ENCODE measurements at places on chromosomes 2 and 18.

- no peak for DNase-seq
Observed at GRCh38 chr2:152609154-152609553, 108.1 kb downstream of the PRPF40A start.

DNA sequence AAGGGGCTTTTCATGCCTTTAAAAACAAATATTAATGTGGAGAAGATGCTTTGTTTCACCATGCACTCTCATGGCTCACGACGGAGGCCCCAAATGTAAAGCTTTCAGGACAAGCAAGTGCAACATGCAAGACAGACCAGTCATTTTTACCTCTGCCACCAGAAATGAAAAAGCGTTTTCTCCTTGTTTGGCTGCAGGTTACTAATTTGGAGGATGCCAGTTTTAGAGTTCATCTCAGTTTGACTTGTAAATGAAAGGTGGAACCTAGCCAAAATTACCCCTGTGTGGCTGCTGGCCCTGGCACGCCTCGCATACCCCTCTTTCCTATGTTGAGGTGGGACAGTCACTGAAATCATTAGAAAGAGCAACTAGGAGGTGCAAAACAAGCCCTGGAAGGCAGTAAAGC is 138.6 kb downstream of the BCL2 start:
- no peak for DNase-seq

DNA sequence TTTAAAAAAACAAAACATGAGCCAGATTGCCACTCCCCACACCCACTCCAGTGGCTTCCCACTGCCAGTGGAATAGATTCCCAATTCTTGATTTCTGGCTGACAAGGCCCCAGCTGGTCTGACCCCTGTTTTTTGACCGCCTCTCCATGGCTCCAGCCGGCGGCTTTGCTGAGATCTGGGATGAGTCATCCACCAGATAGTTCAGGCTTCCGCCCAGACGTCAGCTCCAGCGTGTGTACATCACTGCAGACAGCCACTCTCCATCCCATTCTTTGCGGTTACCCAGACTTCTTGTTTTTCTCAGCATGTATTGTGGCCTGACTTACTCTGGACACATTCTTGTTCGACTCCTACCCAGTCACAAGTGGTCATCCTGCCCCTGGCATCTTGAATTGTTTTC is 227.9 kb downstream of the GBX2 start:
- DNase-seq: no peak

DNA sequence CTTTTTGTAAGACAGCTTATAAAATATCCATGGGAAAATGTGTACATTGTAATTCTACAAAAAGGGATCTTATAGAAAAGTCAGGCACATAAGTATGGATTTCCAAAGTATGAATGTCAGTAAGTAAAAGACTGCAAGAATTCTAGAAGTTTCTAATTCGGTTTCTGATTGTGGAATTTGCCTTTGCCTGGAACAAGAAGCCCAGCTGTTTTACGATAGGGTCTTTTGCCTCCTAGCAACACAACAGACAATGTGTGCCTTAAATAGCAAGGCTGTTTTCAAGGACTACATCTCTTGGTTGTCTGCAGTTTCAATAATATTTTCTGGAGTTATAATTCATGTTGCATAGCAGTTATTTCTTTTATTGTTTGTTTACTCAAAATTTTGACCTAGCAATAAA is 312.9 kb downstream of the MTX2 start:
- DNase-seq: no peak

GRCh38 chr2:174833737-174834136 is 69.5 kb upstream of the CHRNA1 start:
- DNase-seq: no peak

- no peak for DNase-seq
Observed at GRCh38 chr2:222303045-222303827, 4.4 kb upstream of the PAX3 start.

- no peak for DNase-seq
Observed at GRCh38 chr2:174477759-174478158, 9.1 kb downstream of the GPR155 start.

DNA sequence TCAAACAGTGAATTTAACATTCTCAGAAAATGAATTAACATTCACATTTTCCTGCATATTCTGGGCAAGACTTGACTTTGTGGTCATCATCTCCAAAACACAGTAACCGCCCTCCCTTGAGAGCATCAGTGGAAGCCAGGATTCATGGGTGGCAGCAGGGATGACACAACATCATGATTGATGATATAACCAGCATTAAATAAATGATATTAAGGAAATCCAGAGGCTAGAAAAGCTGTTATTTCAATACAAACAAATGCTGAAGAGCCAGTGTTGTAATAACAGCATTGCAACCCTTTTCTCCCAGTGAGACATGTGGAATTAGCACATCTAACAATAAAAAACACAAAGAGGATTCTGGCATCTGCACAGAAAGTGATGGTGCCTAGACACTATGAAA is 41.1 kb downstream of the CDC42EP3 start:
- DNase-seq: no peak

DNA sequence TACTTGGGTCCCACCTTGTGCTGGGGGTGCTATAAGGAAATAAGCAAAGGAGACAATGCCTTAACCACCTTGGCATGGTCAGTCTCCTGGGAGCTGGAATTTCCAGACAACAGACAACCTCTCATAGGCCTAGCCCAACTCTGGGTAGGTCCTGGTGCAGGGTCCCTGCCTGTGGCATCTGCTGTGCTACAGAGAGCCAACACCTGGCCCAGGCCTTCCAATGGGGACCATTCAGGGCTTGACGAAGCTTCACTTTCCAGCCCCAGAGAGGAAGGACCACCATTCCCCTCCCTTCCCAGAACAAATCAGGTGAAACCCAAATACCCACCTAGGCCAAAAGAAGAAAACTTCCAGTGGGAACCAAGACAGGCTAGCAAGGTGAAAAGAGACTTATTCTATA is 82.8 kb downstream of the SMAD7 start:
- no peak for DNase-seq

DNA sequence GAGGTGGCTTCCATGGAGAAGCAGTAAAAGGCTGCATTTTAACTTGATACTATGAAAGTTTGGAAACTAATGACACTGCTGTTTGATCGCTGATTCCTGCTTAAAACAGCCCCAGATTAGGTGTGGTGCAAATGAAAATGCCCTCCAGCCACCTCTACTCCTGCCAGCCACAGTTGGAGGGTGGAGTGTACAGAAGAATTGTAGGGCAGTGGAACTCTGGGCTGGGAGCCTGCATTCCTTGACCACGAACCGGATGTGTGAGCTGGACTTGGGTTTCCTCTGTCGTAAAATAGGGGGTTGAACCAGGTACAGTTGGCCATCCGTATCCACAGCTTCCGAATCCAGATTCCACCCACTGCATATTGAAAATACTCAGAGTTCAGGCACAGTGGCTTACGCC is 84.6 kb upstream of the RFX8 start:
- no peak for DNase-seq

DNA sequence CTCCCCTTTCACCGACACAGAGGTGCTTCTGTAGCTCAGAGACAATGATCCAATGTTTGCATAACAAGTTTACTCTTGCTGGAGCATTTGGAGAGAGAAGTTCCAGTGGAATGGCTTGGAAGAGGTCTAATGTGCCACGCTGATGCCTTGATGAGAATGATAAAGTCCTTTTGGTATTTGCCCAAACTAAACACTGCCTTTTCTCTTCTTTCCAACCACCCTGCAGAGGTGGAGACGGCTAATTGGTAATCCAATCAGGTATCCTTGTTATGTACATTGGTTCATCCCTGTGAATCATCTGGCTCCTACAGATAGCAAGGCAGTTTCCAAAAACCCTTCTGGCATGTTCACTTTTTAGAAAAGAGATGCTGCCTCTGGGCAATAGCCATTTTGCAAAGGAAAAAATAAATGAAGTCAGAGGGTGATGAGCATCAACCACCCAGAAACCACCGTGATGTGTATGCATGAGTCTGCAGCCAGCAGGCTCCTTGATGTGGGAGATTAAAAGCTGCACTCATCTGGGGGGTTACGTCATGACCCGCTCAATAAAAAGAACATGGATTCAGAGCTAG is 40.6 kb downstream of the KIAA2012 start:
- DNase-seq: no peak

DNA sequence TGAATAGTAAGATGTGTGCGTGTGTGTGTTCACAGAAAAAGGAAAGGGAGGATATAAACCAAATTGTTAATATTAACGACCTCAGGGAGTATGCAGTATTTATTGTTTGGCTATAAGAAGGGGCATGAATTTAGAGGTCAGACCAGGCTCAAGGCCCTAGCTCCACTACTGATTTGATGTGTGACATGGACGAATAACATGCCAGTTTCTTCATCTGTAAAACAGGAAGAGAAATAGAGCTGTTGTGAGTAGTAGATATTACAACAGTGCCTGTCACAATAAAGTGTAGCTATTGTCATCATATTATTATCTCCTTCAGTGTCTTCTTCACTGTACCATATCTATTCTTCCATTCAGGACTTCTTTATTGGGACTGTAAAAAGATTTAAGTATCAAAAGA is 4.1 kb upstream of the MAT2A start:
- no peak for DNase-seq

- no peak for DNase-seq
Observed at GRCh38 chr2:17850151-17850550, 28.3 kb upstream of the KCNS3 start.

DNA sequence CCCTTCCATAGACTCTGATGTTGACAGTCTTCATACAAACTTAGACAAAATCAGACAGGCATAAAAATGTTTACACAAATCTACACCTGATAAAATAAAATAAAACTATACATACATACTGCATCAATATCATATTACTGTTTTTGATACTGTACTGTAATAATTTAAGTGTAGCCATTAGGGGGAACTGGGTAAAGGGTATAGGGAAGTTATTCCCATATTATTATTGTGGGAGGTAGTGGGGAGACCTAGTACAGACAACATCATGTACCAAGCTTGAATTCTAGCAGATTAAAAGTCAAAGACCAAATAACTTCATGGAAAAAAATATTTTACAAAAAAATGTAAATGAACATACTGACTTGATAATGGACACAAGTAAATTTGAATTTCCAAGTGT is 43.3 kb downstream of the PUM2 start:
- DNase-seq: no peak
